ENCODE measurements at places on chromosomes 1 and 21. TPM values are rescaled to one million over a fixed set of nuclear protein-coding genes. Genes with fewer than 3 reads are reported as not detected.

GPR25 gene
- not detected for total RNA-seq

RHBDL2 gene
- total RNA-seq: 1.2 TPM

DLGAP3 gene
- total RNA-seq: 0.13 TPM

DNA sequence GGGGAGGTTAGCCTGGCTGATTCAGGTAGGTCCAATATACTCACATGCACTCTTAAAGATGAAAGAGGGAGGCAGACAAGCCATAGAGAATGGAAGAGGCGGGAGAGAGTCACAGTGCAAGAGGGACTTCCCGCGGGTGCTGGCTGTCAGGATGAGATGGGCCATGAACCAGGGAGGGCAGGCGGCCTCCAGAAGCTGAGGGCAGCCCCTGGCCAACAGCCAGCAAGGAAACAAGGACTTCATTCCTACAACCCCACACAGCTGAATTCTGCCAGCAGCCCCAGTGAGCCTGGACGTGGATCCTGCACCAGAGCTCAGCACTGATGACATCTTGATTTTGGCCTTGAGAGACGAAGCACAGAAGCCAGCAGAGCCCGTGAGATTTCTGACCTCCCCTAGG lies 15.1 kb upstream of the B3GALT5 start:
- no peak for ATAC-seq

GRCh38 chr1:157356601-157357000 lies 195.7 kb downstream of the FCRL5 start:
- ATAC-seq: no peak

DNA sequence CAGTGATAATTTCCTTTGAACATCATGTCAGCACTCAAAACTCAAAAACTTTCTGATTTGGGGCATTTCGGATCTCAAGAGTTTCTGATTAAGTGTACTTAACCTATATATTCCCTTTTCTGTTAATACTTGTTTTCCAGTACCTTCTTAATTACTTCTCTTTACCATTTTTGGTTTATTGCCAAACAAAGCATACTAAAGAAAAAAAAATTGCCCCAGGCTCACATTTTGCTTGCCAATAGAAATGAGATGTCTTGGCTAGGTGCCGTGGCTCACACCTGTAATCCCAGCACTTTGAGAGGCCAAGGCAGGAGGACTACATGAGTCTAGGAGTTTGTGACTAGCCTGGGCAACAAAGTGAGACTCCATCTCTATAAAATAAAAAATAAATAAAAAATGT lies 4.8 kb downstream of the PSMD4 start:
- no peak for ATAC-seq

GRCh38 chr1:83011265-83011664 lies 987.7 kb downstream of the TTLL7 start:
- no peak for ATAC-seq

- ATAC-seq: no peak
These were observed 52.1 kb downstream of the COL6A1 start for GRCh38 chr21:46033410-46034400.

- ATAC-seq: no peak
These were observed 11.9 kb upstream of the RPS6KA1 start for GRCh38 chr1:26517766-26518049.

DNA sequence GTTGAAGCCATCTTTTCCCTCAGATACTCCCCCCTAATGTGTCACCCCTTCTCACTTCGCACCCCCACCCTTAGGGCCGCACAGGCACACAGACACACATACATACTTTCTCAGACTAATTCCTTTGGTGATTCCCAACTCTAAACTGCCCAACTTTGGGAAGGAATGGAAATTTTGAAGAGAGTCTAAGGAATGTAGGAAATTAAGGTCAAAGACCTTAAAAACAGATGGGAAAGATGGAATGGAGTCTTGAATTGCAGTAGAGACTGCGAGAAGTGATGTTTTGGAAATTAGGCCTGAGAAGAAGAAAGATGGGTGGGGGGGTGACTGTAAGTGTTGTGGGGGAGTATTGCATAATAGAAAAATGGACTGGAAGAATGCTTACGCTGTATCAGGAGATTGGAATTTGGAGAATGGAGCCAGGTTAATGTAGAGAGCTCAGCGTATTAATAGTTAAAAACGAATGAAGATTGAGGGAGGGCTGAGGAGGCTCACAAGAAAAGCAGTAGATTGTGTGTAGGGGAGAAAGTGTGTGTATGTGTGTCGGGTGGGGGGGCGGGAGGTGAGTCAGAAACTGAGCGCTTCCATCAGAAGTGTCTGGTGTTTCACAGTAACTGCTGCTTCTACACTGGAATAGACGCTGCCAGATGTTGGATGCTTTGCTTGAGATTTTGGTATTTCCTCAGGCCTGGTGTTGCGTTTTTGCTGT lies 1.7 kb downstream of the PIP5K1A start:
- ATAC-seq: peak; percentile 50

DNA sequence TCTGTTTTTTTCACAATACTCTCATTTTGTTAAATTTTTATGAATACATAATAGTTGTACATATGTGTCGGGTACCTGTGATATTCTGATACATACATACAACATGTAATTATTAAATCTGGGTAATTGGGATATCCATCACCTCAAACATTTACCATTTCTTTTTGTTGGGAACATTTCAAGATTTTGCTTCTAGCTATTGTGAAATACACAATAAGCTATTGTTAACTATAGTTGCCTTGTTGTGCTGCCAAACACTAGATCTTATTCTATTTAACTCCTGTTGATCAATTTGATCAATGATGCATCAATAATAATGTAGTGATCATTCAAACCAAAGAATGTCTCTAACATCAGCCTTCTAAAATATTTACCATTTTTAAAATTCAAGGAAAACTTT lies 234.6 kb upstream of the NR5A2 start:
- no peak for ATAC-seq

DNA sequence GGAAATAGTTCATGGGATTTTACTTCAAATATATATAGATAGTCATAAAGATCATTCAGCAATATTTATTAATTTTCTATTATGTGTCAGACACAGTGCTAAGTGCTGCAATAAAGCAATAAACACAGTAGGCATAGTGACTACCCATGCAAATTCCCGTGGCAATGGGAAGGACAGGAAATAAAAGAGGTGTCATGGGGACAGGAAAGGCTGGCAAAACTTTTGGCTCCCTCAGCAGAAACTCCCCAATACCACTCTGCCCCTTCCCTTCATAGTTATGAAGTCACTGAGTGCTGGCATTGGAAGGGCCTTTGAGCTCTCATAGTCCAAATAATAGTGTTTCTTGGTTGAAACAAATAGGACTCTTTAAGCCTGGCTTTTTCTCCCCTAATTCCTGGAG lies 104.4 kb upstream of the DPT start:
- no peak for ATAC-seq

DNA sequence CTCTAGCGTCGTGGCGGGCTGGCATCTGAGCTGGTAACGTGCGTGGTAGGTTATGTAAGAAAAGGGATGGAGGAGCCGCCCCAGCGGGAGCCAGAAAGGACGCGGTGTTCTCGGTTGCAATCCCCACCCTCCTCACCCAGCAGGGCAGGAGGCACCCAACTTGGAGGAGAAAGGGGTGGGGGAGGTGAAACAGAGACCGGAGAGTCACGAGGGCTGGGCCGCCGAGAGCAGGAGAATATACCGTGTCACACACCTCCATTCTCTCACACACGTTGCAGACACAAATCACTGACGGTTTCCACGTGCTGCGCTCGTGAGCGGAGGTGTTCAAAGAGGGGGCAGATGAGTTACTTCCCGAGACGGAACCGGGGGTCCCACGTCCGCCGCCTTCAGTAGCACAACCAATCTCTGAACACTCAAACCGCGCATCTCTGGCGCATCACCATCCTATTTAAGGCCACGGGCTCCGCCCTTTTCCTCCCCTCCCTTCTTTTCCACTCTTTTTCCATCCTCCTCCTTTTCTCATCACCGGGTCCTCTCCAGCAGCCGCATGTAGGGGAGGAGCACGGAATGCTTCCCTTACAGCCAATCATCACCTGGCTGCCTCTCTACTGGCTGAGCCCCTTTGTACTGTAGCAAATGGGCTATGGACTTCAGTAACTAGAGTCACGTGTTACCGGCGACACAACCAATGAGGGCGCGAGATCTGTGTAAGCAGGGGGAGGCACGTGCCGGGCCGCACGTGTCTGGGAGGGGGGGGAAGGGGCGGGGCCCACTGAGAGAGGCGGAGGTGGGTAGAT lies at the start of gene CIART:
TSS of gene CIART (plus strand) at position 797 of the 800 bp plus-strand sequence. CDS start 714 bp downstream, outside the sequence.
- ATAC-seq: peak; percentile 97

GRCh38 chr1:85019994-85020393 lies 23.1 kb upstream of the MCOLN2 start:
- peak; percentile 77 for ATAC-seq

All from gastroesophageal sphincter (tissue), 4 donors.